ENCODE measurements at places on chromosomes 11 and 22.
A peak's percentile ranks its signal among the peaks of the same experiment; 100 is the strongest.

GRCh38 chr22:23104187-23104971 lies 34.1 kb downstream of the GNAZ start:
- no peak for DNase-seq

GRCh38 chr11:128399251-128400121 lies 187.9 kb downstream of the ETS1 start:
- no peak for DNase-seq

GRCh38 chr11:116345575-116345974 lies 427.2 kb downstream of the BUD13 start:
- DNase-seq = no peak

GRCh38 chr11:69650081-69650831 lies 9.3 kb downstream of the CCND1 start:
- DNase-seq = no peak

DNA sequence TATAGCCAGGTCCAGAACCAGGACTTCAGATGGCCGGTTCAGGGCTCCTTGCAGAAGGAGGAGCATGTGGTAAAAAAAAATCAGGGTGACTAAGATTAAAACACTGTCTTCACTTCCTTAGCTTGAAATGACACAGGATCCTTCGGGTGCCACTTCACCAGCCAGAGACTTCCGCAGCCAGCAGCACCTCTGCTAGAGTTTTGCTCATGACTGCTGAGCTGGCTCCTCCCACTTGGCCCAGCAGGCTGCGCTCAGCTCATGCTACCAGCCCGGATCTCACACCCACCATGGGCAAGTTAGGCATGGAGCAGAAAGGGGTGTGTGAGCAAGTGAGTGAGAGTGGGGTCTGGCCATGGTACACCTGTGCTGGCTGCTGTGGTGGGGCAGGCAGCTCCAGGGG lies 6.6 kb upstream of the MS4A18 start:
- no peak for DNase-seq

GRCh38 chr11:8739309-8739793 lies 56.8 kb downstream of the RPL27A start:
- no peak for DNase-seq

GRCh38 chr11:132187814-132188213 lies 817.4 kb downstream of the NTM start:
- DNase-seq = no peak

DNA sequence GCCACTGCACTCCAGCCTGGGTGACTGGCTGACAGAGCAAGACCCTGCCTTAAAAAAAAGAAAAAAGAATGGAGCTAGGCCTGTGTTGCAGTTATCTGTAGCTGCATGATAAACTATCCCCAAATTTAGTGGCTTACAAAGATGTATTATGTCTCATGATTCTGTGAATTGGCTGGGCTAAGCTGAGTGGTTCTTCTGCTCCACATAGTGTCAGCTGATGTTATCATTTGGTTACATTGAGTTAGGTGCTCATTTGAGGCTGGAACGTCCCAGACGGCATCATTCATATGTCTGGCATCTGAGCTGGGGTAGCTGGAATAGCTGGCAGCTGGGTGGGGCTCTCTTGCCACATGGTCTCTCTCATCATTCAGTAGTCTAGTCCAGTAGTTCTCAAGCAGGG lies 8.2 kb upstream of the ASCC2 start:
- no peak for DNase-seq

- no peak for DNase-seq
Measured at GRCh38 chr11:111236383-111236782, 9.1 kb upstream of the POU2AF2 start.

- DNase-seq = peak; percentile 91
Measured at GRCh38 chr22:46079861-46080821, 70.2 kb upstream of the PPARA start.

DNA sequence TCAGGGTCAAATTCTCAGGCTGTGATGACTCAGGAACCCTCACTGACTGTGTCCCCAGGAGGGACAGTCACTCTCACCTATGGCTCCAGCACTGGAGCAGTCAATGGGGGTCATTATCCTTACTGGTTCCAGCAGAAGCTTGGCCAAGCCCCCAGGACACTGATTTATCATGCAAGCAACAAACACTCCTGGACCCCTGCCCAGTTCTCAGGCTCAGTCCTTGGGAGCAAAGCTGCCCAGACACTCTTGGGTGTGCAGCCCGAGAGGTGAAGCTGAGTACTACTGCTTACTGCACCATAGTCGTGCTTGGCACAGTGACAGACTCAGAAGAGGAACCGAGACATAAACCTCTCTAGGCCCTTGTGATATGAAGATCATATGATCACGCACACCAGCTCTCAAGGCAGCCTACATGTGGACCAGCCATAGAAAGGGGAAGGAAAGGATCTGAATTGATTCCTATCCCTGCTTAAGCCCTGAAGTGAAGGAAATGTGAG lies 58.2 kb downstream of the ZNF280B start:
- no peak for DNase-seq

DNA sequence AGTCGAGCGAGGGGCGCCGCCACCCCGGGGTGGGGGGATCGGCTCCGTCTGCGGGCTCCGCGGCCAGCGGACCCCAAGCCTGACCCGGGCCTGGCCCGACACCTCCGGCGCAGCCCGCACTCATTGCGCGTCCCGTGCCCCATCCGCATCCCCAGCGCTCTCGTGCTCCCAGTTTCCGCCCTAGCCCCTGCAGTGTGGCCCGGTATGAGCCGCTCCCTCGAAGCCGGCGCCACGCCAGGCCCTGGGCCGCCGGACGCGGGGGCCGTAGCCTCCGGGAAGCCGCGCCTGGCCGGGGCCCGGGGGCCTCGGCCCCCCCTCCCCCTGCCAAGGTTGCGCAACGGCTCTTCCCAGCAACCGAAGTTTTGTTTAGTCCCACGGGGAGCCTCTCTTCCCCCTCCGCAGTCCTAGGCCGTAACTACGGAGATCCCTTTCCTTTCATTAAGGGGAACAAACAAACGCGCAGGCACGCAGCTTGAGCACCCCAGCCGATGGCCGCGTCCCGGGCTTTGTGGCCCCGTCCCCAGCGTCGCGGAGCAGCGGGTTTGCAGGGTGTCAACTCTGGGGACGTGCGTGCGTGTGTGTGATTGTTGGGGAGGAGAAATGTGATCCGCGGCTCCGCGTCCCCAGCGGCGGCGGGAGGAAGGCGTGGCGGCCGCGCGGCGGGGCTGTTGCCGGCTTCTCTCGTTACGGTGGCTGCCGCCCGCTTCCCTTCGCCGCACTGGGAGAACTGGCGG lies 883 bp downstream of the HIPK3 start:
- DNase-seq = peak; percentile 91

DNA sequence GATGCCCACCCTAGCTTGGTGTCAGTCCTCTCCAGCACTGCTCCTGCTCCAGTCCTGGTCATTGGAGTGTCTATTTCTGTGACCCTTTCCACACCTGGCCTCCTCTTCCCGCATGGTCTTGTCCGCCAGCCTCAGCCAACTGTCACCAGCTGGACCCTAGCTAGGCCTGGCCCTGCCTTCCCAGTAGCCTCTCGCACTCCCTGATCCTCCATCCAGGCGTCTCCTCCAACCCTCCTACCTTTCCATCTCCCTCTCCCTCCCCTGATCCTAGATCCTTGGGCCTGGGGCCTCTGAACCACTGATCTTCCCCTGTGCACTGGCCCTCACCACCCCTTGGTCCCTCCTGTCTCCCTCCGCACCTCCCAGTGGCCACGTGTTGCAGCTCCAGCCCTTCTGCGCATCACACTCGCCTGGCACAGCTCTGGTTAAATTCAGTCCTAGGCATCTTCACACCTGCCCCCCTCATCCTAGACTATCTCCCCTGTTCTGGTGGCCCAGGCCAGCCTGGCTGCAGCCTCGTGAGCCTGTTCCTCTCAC lies 9.9 kb downstream of the SYNGR1 start:
- no peak for DNase-seq

DNA sequence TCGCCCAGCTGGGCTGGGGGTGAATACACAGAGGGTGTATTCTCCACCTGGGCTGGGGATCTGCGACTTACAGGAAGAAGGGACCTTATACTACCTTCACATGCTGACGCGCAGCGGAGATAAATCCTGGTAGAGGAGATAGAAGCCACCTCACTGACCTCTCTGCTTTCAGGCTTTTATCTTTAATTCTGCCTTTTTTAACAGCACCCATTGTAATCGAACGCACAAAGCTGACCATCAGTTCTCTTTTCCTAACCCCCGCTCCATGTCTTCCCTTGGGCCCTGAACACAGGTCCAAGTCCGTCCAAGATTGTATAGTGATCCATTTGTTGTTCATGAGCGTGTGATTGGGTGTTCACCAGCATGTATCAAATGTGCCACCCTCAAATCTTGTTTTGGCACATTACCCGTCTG lies 664 bp upstream of the LAMTOR1 start:
- DNase-seq = no peak

DNA sequence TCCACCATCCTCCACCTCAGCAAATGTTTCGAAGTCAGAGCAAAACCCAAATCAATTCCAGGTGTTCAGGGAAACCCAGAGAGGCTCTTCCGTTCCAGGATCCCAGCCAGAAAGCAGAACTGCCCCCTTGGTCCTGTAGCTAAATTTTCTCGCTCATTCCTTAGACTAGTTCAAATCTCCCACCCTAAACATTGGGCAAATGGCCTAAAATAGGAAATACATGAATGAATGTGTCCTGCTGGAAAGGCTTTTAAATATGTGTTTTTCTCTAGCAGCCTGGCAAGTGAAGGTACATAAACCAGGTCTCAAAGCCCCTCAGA lies 89.6 kb downstream of the ETS1 start:
- DNase-seq = no peak

DNA sequence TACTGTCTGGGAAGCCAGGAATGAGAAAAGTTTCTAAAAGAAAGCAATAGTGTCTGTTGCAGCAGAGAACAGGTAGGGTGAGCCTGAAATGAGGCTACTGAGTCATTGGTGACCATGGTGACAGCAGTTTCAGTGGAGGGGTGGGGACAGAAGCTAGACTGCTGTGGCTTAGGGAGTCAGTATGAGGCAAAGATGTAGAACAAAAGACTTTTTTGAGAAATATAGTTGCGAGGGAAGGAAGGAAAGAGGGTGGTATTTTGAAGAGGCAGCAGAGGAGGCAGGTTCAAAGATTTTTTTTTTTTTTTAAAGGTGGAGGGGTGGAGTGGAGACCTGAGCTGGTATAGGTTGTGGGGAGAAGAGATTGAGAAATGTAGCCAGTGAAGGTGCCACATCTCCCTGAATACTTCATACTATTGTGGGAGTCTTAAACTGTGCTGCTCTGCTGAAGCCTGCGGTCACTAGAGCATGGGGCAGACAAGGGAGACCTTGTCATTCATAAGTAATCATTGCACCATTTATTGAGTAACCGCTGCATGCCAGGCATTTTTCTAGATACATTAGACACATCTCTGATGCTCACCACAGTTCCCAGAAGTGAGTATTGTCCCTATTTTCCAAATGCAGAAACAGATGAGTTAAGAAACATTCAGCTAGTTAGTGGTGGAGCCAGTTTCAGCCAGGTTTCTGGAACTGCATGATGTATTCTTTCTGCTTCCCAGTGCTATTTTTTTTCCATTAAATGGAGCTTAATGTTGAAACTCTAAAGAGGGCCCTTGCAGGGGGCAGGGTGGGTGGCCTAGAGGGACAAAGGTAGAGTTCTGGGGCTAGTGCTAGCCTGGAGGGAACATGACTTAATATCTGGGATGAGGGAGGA lies 49.9 kb downstream of the STIM1 start:
- DNase-seq = no peak

Measured in hippocampal formation (tissue), 2 donors.